ENCODE measurements at places on chromosomes 12 and 14. TPM values are rescaled to one million over a fixed set of nuclear protein-coding genes. Genes with fewer than 3 reads are reported as not detected.

GRCh38 chr14:104927901-104928300 lies 3.2 kb downstream of the PLD4 start:
- DNase-seq, result no peak

The PLEKHG7 gene
- not detected for polyA plus RNA-seq

DNA sequence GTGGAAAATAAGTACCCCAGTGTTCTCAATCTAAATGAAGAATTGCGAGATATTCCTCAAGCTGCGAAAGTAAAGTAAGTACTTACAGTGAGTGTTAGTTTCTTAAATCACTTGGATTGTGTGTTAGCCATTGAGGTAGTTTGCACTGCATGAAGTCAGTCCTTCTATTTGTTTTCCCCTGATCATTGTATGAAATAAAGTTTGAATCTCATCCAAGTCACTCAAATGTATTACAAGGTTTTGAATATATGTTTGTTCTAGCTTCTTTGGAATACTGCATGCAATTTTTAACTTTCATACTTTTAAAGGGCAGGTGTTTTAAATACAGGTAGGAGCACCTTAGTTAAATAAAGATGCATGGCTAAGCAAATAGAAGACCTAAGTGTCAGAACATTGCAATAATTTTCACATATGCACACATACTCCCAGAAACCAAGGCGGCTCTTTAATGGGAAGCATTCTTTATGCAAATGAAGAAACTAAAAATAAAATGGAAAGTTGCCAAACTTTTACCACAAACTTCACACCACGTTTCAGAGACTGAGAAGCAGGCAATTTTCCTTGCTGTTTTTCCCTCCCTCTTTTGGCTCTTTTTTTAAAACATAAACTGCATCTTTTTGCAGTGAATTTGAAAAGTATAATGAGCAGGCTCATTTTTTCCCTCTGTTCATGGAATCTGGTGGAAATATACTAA lies 105.6 kb downstream of the GPR135 start:
- DNase-seq, result no peak

The CCND2 gene
- polyA plus RNA-seq, result 0.61 TPM

DNA sequence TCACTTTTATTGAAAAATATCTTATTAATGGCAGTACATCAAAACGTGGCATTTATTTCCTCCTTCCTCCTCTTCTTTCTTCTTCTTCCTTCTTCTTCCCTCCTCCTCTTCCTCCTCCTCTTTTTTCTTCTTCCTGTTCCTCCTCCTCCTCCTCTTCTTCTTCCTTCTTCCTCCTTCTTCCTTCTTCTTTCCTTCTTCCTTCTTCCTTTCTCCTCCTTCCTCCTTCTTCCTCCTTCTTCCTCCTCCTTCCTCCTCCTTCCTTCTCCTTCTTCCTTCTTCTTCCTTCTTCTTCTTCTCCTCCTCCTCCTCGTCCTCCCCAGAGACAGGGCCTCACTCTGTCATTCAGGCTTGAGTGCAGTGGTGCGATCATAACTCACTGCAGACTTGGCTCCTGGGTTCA lies 457.2 kb downstream of the AEBP2 start:
- DNase-seq, result no peak

- DNase-seq, result no peak
Measured at GRCh38 chr14:62939970-62940369, 105.3 kb downstream of the KCNH5 start.

The PAPLN gene
- polyA plus RNA-seq, result not detected

DNA sequence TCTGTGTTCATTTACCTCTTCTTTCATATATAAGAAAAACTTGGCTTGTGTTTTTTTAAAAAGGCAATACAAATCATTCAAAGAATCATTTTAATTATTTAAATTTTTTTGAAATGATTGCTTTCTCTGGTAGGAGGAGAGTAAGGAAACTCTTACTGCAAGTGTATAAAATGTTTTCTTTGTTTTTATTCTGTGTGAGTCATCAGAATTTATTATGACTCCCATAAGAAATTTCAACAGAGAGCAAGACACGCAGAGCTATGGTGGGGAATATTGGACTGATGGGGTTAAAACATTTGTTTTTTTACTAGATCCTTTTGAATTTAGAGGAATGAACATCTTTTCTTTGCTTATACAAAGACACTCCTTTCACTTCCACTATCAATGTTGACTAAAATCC lies 119.1 kb upstream of the ATXN7L3B start:
- DNase-seq, result no peak

DNA sequence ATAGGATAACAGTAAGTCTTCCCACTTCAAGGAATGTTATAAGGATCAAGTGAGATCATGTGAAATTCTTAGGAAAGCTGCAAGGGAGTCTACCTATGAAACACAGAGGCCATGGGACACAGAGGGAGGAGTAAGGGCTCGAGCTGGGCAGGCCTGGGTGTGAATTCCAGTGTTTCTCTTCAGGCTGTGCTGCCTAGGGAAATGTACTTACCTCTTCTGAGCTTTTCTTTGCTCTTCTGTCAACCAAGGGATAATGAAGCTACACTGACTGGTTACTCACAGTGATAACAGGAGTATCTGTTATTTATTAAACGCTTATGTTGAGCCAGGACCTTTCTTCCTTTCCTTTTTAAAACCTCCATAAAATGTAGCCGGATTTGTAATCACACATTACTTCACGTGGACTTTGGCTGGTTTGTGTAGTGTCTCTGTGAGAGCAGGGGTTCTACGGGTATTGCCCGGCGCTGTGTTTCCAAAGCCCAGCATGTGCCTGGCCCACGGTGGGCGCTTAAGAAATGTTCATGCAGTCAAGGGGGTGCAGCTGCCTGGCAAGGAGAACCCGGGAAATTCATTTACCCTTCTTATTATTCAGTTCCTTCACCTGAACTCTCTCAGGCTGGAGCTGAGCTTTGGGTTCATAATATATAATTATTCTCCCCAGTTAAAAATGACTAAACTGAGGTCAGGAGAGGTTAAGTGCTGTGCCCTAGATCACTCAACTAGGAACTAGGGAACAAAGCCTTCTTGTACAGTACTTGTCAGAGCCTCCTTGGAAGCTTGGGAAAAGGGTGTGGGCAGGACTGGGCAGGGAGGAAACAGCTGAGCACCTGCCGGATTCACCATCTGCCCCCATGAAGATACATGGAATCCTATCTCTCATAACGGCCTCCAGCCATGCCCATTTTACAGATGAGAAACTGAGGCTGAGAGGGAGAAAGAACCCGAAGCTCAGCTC lies 214.2 kb downstream of the CACNA1C start:
- peak; percentile 56 for DNase-seq

The STON2 gene
- 2.4 TPM for polyA plus RNA-seq

DNA sequence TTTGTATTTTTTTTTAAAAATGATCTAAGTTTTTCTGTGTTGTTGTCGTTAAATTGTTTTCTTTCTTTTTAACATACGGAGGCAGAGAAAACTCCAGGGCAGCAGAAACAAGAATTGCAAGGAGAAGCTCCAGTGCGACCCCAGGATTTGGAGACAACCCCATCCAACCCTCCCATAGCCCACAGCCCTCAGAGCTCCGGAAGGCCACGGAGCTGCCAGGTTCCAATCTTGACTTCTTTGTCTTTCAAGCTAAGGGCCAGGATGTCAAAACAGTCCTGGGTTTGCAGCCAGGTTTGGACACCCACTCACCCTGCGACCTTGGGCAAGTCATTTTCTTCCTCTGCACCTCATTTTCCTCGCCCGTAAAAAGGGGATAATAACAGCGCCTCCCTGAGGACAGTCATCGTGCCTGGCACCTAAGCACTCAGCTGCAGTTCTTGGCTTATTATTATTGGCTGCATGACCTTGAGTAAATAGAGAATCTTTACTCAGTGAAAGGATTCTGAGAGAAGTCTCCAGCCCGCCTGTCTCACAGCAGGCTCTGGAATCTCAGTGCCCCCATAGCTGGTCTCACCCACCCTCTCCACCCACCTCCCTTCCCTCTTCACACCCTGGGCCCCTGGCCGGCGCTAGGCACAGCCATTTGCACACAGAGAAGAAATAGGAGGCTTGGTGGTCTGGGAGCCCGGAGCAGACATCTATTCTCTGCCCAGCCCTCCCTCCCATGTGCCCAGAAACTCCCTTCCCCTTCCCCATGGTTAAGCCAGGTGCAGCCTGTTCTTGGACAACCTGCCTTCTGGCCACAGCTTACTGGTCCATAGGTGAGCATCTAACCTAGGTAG lies 79.4 kb upstream of the BCL11B start:
- DNase-seq, result no peak

- no peak for DNase-seq
Measured at GRCh38 chr12:79250960-79251755, 386.6 kb downstream of the SYT1 start.

DNA sequence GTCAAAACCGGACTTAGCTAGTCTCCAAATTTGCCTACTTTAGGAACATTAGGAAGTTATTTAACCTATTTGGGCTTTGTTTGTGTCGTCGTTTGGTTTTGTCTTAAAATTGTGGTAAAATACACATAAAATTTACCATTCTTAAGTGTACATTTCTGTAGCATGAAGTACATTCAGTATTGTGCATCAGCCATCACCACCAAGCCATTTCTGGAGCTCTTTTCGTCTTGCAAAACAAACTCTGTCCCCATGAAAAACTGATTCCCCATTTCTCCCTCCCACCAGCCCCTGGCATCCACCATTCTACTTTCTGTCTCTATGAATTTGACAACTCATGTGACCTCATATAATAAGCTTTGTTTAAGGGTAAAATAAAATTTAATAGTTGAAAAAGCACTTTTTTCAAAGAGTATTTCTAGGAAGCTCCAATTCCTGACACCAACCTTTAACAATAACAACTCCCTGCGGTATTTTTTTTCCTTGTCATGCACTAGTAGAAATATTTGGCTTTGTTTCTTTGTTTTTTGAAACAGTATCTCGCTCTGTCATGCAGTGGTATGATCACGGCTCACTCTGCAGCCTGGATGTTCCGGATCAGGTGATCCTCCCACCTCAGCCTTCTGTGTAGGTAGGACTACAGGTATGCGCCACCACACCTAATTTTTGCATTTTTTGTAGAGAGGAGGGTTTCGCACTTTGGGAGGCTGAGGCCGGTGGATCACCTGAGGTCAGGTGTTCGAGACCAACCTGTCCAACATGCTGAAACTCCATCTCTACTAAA lies 3.6 kb upstream of the UBC start:
- DNase-seq, result peak; percentile 49

DNA sequence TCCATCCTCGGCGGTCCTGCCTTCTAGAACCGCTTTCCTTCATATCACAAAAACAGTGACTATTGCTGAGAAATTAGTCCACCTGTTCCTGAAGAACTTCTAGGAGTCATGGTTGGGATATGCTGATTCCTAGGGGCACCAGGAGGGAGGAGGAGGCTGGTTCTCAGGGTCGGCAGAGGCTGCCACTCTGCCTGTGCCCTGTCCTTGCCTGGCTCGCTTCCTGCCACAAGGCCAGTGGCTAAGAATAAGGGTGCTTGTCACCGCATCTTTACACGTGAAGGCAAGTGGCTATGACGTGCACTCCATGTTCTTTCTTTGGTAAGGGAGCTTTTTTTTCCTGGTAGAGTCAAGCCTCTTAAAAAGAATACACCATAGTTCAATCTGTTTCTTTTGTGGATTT lies 18.7 kb upstream of the DGLUCY start:
- DNase-seq, result no peak

DNA sequence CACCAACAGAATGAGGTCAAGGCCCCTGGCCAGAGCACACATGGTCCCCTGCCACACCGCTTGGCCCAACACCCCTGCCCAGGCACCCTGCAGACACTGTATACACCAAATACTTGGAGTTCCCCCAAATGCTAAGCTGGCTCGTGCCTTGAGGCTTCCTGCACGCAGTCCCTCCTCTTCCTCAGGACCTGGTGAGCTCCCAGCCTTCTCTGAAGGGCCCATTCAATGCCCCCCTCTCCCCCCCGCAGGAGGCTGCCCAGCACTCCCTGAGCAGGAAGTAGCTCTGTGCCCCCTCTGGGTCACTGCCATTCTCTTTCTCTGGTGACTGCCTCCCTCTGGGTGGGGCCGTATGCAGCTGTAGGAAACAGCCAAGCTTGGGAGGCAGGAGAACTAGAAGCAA lies 75.3 kb downstream of the ITPK1 start:
- DNase-seq, result no peak

- DNase-seq, result no peak
Measured at GRCh38 chr12:94942663-94943062, 60.8 kb downstream of the NDUFA12 start.

DNA sequence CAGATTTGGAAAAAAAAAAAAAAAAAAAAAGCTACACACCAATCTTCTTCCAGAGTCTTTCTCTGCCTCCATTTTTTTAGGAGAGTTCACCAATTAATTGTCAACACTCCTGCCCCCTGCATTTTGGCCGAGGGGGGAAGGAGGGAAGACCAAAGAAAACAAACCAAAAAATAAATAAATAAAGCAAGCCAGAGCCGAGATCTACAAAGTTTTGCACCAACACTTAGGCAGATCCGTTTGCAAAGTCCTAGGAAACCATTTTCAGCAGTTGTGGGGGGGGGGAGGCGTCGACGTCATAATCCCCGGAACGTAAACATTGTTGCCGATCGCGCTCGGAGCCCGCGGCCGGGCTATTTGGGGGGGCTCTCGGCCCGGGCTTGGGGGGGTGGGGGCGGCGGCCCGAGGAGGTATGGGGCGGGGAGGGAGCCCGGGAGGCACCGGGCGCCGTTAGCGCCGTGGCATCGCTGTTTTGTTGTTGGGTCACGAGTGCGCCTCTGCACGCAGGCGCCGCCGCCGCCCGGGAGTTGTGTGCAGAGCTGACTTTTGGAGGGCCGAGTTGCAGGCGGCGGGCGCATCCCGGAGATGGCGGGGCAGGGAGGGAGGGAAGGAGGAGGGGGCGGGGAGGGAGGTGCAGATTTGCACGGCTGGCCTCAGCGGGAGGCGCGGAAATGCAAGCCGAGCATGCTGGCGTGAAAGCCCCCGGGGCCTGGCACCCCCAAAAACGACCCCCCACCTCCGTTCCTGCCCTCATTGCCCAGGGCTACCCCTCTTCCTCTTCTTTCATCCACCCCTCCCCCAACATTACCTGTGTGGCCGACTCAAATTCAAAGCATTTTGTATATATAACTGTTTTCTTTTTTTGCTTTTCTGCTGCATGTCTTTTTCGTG lies 598 bp downstream of the KDM2B start:
- DNase-seq, result peak; percentile 34

The C1S gene
- polyA plus RNA-seq, result 14.5 TPM

The SDR9C7 gene
- polyA plus RNA-seq, result not detected

DNA sequence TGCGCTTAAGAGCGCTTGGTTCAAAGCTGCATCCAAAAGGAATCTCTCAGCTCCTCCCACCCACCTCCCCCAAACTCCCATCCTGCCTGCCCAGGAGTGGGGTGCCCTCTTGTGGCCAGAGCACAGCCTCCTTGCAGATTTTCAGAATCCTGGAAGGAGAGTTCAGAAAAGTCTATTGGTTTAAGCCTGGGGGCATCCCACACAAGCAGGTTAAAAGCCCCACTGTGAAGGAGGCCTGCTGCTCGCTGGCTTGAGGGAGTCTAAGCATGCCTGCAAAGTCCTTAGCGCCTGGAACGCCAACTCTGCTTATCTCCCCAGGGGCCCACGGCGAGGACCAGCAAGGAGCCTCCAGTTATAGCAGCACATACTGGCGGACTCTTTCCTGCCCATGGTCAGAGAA lies 297.1 kb downstream of the KSR2 start:
- peak; percentile 5 for DNase-seq

DNA sequence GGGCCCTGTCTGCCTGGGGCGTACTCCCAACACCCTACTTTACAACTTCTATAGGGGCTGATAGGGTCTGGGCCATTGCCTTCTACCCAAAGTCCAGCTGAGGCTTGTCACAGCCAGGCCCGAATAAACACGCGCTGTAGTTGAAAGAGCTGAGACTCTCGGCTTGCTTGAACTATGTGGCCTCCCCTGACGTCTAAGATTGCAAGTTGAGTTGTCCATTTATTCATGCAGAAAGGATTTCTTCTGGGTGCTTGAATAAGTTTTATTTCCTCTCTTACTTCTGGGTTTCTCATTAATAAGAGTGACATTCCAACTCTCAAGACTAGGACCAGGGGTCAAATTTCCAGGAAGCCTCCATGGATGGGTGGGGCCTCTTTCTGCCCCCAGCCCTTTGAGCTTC lies 74.4 kb upstream of the VRK1 start:
- no peak for DNase-seq
